Stimulated activated CD4-positive, alpha-beta T cell treated with anti-CD3 and anti-CD28 coated beads, Interleukin-15, amount 100 ng/mL, for 1 hour (primary cell): ENCODE measurements at places on chromosomes 1 and 21.

GRCh38 chr1:56644919-56645676 lies at the start of gene PRKAA2:
PRKAA2 (plus strand) TSS chr1:56645314; CDS start chr1:56645388, 74 bp downstream.
- DNase-seq = no peak

- no peak for DNase-seq
These were observed 13.8 kb downstream of the WLS start for GRCh38 chr1:68218490-68218889.

DNA sequence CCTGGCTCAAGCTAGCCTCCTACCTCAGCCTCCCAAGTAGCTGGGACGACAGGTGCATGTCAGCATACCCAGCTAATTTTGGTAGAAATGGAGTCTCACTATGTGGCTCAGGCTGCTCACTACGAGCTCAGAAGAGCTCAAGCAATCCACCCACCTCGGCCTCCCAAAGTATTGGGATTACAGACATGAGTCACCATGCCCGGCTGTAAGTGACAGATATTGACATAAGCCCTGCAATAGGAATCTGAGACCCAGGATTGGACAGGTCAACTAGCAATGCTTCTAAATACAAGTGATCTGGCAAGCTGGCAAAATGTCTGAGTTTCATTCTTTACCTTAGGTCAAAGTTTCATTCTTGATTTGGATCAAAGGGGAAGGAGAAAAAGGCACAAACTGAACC lies 40.5 kb upstream of the H6PD start:
- DNase-seq = no peak

DNA sequence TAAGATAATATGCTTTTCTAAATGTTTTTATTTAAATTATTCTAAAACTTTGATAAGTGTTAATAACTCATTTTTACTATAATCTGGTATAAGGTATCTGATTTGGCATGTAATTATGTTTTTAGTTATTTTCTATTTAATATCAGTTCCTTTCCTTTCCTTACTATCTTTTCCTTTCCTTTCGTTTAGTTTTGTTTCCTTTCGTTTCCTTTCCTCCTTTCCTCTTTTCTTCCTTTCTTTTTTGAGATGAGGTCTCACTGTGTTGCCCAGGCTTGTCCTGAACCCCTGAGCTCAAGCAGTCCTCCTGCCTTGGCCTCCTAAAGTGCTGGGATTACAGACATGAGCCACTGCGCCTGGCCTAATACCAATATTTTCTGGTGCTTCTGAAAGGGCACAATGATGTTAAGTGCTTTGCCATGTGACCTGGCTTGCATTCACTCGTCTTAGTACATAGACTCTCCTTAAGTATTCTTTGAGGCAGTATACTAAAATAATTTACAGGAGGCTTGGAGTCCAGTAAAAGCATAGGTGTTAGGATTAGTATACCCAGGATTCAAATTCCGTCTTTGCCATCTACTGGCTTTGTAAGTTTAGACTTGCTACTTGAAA lies 18.7 kb downstream of the MIER1 start:
- DNase-seq = no peak

DNA sequence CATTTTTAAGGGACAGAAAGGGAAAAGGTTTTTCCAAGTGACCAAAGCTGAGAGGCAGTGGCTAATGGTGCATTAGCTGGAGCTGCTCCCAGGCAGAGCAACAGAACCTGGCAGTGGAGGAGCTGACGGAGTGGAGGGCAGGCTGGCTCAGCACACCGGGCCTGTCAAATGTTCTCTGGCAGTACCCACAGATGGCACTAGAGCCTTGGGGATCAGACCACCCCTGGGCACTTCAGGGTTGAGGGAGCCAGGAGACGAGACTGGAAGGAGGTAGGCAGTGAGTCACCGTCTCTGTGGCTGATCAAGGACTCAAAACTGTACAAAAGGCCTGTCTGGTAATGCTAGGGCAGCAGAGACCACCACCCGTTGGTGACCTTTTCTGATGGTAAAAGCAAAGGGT lies 121.7 kb upstream of the KIAA0040 start:
- DNase-seq = no peak

DNA sequence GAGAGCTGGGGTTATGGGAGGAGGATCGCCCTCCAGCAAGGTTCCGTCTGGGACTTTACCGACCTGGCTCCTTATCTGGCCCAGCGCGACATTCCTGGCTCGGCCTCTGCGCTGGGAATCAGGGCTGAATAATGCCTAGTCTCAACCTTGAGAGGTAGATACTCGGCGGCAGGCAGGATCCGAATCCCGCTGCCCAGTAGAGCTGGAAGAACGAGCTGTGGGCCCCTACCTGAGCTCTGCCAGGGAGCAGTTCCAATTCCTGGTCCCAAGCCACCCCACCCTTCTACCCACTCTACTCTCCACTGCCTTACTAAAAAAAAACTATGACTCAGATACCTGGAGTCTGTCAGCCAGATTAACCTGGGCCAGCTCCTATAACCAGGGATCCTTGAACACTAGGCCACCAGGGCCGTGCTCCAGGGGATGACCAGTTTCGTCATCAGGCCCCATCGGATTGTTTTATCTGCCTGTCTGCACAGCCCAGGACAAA lies 53.6 kb downstream of the RHBG start:
- DNase-seq = no peak

DNA sequence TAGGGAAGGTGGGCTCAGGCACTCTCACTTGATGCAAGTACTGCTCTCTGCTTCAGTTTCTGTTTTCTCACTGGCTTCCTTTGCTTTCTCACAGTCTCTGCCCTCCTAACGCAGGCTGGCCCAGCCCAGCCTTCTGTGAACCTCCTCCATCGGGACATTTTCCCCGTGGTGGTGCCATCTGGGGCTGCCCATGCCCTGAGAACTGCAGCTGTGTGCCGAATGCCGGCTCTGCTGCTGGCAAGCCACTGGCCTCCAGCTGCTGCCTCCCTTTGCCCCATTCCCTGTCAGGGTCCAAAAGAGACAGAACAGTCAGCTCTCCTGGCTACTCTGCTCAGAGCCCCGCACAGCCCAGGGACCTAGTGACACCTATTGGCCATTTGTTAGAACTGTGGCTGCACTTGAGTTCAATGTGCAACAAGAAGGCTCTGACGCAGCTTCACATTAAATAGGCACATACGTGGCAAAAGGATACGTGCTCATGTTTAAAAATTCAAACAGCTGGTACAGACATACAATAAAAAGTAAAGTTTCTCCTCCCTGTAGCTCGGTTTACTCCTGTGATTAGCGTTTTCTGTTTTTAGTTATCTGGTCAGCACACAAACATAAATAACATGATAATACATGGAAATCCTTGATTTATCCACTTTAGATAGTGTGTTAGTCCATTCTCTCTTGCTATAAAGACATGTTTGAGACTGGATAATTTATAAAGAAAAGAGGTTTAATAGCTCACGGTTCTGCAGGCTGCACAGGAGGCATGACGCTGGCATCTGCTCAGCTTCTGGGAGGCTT lies 46.6 kb downstream of the FCRL5 start:
- no peak for DNase-seq

- no peak for DNase-seq
These were observed 20.4 kb downstream of the EPHA2 start for GRCh38 chr1:16135501-16135900.

GRCh38 chr21:38388203-38388602 lies 110.1 kb downstream of the ERG start:
- DNase-seq = no peak

DNA sequence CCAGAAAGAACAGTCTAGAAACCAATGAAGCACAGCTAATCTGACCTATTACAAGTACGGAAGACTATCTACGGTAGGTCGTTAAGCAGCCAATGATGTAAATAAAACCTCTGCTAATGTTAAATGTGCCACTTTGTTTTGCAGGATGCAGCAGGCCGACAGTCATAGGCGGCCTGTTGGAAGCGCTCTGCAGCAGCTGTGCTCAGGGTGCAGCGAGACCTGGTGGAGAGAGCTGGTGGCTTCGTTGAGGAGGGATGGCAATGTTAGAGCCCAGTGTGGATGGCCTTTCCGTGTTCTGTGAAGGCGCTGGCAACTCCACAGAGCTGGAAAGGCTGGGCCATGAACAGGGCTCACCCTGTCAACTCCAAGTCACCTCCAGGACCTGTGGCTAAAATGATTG lies 87.3 kb downstream of the PCP4 start:
- no peak for DNase-seq

DNA sequence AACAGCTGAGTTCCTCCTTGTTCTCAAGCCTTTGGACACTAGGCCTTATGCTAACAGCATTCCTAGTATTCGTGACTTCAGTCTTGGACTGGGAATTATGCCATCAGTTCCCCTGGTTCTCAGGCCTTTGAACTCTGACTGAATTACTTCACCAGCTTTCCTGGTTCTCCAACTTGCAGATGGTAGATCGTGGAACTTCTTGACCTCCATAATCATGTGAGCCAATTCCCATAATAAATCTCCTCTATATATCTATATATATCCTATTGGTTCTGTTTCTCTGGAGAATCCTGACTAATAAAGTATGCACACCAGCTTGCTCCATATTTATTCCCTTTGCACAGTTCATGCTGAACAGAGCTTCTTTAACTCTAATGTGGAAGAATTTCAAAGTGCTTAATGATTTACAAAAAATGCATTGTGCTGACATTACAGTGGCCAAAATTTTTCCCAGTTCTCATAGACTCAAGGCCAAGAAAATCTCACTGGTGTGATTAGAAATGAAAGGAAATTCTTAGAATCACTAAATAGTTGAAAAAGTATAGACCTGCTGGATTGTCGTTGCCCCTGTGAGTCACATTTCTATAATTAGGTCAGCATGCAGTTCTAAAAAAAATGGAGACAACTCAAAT lies 462.9 kb upstream of the ADAMTS5 start:
- no peak for DNase-seq

GRCh38 chr1:10507111-10507879 lies 32.5 kb downstream of the PEX14 start:
- DNase-seq = peak; percentile 23

- no peak for DNase-seq
These were observed 14.0 kb upstream of the SPRR2F start for GRCh38 chr1:153127296-153127695.

- no peak for DNase-seq
These were observed 1.4 kb downstream of the CHD1L start for GRCh38 chr1:147243841-147244240.

- DNase-seq = no peak
These were observed 23.0 kb upstream of the PLEKHA6 start for GRCh38 chr1:204382714-204383083.

- DNase-seq = no peak
These were observed 124.6 kb downstream of the NRDC start for GRCh38 chr1:51753969-51754368.

GRCh38 chr1:17053086-17053684 lies 647 bp downstream of the SDHB start:
- no peak for DNase-seq

DNA sequence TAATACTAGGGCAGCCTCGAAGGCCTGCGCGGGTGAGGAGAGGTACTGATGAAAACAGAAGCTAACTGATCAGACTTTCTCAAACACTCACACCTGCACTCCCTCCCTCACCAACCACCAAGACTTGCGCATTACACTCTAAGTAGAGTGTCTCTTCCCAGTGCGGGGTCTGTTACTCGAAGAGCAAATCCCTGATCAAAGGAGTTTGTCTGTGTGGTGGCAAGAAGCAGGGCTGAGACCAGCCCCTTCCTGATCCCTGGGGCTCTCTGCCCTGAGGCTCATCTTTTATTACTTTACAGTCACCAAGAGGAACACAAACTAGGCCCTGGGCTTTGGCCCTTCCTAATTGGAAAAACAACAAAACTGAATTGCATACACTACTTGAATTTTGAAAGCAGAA lies 19.5 kb upstream of the TSNAX start:
- DNase-seq = no peak

DNA sequence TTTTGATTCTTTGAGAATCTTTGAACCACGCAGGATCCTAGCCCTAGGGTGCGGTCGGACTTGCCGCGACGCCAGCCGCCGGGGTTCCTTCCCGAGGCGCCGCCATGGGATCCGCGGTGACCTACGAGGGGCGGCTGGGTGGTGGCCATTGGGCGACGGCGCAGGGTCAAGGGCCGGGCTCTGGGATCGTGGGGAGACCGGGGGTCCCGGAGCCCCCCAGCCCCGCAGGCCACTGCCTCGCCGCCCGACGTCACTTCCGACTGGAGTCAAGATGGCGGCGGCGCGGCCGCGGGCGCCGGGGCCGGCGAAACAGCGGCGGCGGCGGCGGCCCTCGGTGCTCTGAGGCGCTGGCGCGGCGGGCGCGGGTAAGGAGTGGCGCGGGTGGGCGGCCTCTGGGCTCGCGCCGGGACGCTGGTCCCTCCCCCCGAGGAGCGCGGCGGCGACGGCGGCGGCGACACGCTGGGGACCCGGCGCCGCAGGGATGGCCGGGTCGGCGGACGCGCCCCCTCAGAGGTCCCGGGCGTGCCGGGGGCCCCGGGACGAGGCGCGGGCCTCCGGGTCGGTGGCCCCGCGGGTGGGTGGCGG lies at the start of gene PRDM2:
PRDM2 (plus strand) TSS at position 253 of the 585 bp plus-strand sequence. CDS start 15,418 bp downstream, outside the sequence.
- DNase-seq = peak; percentile 54

- DNase-seq = no peak
These were observed 1.0 kb upstream of the SYNJ1 start for GRCh38 chr21:32728848-32729247.

GRCh38 chr1:197595304-197595904 lies 179.9 kb downstream of the DENND1B start:
- DNase-seq = no peak

GRCh38 chr1:117572546-117572945 lies 33.3 kb upstream of the TENT5C start:
- no peak for DNase-seq

GRCh38 chr1:45009296-45009865 lies 1.7 kb downstream of the HECTD3 start:
- no peak for DNase-seq

GRCh38 chr21:33511639-33512038 lies 20.1 kb upstream of the DNAJC28 start:
- no peak for DNase-seq

DNA sequence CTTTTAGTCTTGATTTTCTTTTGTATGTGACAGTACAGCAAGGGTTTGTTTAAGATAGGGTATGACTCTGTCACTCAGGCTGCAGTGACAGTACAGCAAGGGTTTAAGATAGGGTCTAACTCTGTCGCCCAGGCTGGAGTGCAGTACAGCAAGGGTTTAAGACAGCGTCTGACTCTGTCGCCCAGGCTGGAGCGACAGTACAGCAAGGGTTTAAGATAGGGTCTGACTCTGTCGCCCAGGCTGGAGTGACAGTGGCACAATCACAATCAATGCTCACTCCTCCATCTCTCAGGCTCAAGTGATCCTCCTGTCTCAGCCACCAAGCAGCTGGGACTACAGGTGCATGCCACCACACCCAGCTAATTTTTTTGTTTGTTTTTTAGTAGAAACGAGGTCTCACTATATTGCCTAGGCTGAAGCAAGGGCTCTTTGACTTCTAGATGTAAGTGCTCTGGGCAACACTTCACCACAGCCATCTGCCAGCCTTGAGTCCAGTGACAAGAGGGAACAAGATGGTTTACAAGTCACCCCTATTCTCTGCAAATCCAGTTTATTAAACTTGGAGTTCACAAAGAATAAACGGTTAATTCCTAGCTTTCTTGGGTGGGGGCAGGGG lies 965 bp upstream of the SH2D5 start:
- DNase-seq = no peak

DNA sequence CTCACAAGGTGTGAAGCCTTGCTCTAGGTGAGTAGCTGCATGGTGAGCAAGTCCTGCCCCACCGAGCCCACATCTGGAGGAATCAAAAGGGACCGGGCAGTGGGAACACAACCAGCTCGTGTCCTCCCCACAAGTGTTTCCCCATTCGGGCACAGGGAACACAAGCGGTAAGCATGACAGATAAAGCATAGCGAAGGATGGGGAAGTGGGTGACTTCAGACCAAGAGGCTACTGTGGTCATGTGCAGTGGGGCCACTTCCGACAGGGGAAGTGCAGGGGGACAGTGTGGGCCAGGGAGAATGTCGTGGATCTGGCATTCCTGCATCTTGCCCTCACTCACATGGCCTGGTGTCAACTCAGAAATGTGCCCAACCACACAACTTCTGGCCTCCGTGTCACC lies 306.2 kb downstream of the FAM72C start:
- DNase-seq = no peak
